ENCODE measurements at places on chromosomes 16 and 17.

DNA sequence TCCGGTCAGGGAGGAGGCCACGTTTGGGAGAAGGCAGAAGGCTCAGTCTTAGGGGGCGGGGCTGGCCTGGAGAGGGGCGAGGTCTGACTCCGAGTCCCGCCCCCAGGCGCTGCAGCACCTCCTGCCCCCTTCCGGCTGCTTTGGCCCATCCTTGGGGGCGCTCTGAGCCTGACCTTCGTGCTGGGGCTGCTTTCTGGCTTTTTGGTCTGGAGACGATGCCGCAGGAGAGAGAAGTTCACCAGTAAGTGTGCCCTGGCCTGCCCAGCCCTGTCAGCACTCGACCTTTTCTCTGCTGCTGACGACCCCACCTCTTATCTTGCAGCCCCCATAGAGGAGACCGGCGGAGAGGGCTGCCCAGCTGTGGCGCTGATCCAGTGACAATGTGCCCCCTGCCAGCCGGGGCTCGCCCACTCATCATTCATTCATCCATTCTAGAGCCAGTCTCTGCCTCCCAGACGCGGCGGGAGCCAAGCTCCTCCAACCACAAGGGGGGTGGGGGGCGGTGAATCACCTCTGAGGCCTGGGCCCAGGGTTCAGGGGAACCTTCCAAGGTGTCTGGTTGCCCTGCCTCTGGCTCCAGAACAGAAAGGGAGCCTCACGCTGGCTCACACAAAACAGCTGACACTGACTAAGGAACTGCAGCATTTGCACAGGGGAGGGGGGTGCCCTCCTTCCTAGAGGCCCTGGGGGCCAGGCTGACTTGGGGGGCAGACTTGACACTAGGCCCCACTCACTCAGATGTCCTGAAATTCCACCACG is 1.5 kb downstream of the TNFRSF12A start:
- peak overlapping the region; percentile 82 for H3K4me3 ChIP-seq
- H3K4me1 ChIP-seq = peaks cover 23% of the 10 kb centered on the region
- H3K27me3 ChIP-seq = no peaks in the 10 kb centered on the region
- H3K27ac ChIP-seq = peak overlapping the region; percentile 90

DNA sequence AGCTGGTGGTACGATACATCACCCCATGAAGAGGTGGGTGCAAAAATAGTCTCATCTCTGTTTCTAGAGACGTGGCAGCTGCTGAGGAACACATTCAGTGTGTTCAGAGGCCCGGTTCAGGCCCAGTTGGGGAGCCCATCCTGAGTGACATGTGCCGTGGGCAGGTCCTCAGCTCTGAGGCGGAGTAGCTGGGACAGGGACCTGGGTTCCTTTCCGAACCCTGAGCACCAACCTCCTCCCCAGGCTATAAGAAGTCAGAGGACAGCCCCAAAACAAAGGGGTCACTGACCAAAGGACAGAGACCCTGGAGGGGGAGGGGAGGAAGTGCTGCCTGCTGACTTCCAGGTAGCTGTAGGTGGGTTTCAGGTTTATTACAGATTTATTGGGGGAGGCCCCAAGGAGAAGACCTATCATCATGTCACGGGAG is 5.1 kb downstream of the LDHD start:
- ATAC-seq = peak; percentile 10
- H3K4me3 ChIP-seq = peak overlapping the region; percentile 91
- peaks cover 51% of the 10 kb centered on the region for H3K36me3 ChIP-seq
- peak overlapping the region; percentile 96 for H3K27ac ChIP-seq
- no peaks in the 10 kb centered on the region for H3K27me3 ChIP-seq

DNA sequence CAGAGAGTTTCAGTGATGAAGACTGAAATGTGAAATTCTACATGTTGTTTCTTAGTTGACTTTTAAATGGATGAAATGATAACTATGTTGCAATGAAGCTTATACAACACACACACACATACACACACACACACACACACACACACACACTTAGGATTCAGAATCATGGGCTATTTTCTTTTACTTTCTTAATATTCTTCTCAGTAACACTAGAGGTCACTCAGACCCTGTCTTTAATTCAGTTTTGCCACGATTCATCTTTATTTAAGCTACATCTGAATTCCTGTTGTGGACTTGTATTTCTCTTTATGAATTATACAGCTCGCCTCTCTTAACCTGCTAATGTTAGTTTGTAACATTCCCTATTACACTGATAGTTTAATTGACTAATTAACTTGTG is 109.6 kb upstream of the GOT2 start:
- H3K27ac ChIP-seq = no peak overlapping the region
- H3K27me3 ChIP-seq = no peaks in the 10 kb centered on the region
- no peak for ATAC-seq
- H3K36me3 ChIP-seq = no peaks in the 10 kb centered on the region
- H3K4me3 ChIP-seq = no peak overlapping the region

GRCh38 chr17:28973425-28973824 is 22.1 kb upstream of the PHF12 start:
- H3K27me3 ChIP-seq = no peaks in the 10 kb centered on the region
- no peak overlapping the region for H3K4me3 ChIP-seq
- no peaks in the 10 kb centered on the region for H3K36me3 ChIP-seq

DNA sequence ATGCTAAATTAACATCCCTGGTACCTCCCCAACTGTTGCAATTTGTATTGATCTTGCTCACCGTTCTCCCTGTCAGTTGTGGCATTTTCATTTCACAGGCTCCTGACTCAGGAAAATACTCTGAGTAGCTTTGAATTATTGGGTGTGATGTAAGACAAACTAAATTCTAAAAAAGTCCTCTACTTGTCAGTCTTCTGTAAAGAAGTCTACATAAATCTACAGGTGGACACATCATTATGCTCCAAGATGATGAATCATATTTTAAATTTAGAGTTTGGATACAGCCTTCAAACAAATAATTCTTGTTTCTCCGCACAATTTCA is 47.2 kb downstream of the MARCHF10 start:
- H3K4me1 ChIP-seq = no peaks in the 10 kb centered on the region
- H3K36me3 ChIP-seq = no peaks in the 10 kb centered on the region
- H3K4me3 ChIP-seq = no peak overlapping the region
- no peak overlapping the region for H3K27ac ChIP-seq
- H3K27me3 ChIP-seq = peaks cover 19% of the 10 kb centered on the region

DNA sequence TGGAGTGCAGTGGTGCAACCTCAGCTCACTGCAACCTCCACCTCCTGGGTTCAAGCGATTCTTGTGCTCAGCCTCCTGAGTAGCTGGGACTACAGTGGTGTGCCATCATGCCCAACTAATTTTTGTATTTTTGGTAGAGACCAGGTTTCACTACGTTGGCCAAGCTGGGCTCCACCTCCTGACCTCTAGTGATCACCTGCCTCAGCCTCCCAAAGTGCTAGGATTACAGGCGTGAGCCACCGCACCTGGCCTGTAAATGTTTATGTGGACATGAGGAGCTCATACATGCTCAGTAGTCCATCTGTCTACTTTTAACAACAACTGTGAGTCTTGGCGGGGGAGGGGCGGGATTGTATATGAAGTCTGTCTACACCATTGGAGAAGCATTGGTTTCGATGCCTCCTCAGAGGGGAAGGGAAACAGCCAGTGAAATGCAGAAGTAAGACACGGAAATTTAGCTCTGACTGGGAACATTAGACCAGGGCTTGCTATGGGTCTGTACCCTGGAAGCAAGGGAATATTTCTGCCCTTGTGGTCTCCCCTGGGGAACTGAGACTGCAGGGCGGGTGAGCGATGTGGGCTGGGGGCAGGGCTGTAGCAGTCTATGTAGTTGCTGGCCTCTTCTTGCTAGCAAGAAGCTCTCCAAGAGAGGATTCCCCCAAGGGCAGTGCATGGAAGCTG is 9.3 kb downstream of the NUBP1 start:
- no peak overlapping the region for H3K4me3 ChIP-seq
- peaks cover 28% of the 10 kb centered on the region for H3K4me1 ChIP-seq
- H3K27ac ChIP-seq = peak overlapping the region; percentile 59
- peaks cover 90% of the 10 kb centered on the region for H3K36me3 ChIP-seq
- no peak for ATAC-seq

GRCh38 chr17:66990047-66990446 is 25.5 kb downstream of the CACNG4 start:
- ATAC-seq = no peak
- no peak overlapping the region for H3K27ac ChIP-seq
- H3K36me3 ChIP-seq = no peaks in the 10 kb centered on the region
- peaks cover 48% of the 10 kb centered on the region for H3K27me3 ChIP-seq
- H3K4me1 ChIP-seq = peaks cover 6% of the 10 kb centered on the region

DNA sequence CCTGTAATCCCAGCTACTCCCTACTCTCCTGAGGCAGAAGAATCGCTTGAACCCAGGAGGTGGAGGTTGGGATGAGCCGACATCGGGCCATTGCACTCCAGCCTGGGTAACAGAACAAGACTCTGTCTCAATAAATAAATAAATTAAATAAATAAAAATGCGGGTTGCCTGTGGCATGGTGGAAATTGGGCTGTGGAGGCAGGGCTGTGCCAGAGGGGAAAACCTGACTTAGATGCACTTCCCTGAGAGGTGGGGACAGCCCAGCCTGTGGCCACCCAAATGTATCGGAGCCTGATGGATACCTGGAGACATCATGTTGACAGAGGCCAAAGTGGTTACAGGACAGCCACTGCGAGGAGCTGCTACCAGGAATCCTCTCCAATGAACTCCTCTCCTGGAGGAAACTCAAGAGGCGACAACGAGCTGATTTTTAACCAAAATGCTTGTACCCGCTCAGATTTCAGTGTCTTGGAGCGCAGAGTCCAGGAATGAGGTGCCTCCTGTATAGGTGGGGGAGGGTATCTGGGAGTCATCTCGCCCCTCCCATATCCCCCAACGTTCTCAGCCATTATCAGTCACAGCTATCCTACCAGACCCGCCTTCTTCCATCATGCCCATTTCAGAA is 32.3 kb downstream of the DDX19A start:
- H3K4me1 ChIP-seq = no peaks in the 10 kb centered on the region
- H3K27ac ChIP-seq = no peak overlapping the region
- no peaks in the 10 kb centered on the region for H3K27me3 ChIP-seq

DNA sequence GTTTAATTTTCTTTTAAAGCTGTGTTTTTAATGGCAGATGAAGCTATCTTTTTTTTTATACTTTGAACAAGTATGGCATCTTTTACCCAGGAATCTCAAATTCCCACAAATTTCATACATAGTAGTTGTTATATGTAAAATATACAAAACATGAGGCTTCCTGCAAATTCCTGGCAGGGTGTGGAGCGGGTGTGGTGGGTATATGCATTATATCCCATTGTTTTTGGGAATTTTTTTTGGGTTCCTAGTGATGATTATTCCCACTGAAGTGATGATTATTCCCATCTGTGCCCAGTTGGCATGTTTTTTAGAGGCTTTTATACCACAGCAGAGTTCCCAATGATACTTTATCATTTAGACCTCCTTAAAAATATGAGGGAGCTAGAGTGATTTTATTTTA is 320.4 kb downstream of the ZFHX3 start:
- ATAC-seq = no peak
- H3K27me3 ChIP-seq = no peaks in the 10 kb centered on the region
- H3K4me3 ChIP-seq = no peak overlapping the region
- no peaks in the 10 kb centered on the region for H3K4me1 ChIP-seq

GRCh38 chr17:56222255-56222654 is 69.0 kb downstream of the ANKFN1 start:
- ATAC-seq = no peak
- peaks cover 10% of the 10 kb centered on the region for H3K27me3 ChIP-seq
- no peaks in the 10 kb centered on the region for H3K4me1 ChIP-seq
- no peak overlapping the region for H3K27ac ChIP-seq
- no peaks in the 10 kb centered on the region for H3K36me3 ChIP-seq
- H3K4me3 ChIP-seq = no peak overlapping the region
